ENCODE measurements at places on chromosomes 16 and 17.

DNA sequence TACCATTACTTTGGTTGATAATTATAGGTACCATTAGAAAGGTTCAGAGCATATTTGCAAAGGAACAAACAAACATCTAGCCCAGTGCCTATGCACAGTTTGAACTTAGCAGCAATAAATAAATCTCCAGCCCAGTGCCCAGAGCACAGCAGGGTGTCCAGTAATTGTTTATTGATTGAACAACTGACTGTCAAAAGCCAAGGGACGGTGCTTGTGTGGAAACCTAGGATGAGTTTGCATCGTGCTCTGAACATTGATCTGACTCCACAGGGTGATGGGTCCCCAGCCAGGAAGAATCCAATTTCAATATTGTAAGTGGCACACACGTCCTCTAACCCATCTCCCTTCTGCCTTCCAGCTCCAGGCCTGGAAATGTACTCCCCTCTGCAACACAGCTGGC is 625.5 kb upstream of the C16orf82 start:
- DNase-seq = no peak

DNA sequence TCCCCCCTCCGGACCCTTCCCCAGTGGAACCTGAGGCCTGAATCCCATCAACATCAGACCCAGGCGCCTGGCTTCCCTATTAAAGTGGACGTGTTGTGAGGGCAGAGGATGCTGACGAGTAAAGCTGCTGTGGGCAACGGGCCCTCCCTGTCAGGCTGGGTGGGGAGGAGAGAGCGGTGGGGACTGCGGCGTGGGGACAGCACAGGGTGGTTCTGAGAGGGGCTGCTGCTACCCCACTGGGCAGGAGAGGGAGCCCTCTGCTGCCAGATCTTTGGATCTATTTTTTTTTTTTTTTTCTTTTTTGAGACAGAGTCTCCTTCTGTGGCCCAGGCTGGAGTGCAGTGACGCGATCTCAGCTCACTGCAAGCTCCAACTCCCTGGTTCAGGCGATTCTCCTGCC is 5.9 kb downstream of the CA5A start:
- DNase-seq = no peak

DNA sequence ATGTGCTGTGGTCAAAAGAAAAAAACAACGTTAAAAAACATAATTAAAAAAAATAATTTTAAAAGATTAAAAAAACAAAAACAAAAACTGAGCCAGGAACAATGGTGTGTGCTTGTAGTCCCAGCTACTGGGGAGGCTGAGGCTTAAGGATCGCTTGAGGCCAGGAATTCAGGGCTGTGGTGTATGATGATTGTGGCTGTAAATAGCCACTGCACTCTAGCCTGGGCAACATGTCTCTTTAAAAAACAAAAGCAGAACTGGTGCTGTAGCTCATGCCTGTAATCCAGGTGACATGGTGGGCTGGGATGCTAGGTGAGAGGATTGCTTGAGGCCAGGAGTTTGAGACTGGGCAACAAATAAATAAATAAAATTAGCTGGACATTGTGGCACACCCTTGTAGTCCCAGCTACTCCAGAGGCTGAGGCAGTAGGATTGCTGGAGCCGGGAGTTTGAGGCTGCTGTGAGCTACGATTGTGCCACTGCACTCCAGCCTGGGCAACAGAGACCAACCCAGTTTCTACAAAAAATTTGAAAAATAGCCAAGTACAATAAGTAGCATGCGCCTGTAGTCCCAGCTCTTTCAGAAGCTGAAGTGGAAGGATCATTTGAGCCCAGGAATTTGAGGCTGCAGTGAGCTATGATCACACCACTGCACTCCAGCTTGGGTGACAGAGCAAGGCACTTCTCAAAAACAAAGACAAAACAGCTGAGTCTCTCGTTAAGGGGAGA is 43.6 kb downstream of the NFATC3 start:
- DNase-seq = no peak

DNA sequence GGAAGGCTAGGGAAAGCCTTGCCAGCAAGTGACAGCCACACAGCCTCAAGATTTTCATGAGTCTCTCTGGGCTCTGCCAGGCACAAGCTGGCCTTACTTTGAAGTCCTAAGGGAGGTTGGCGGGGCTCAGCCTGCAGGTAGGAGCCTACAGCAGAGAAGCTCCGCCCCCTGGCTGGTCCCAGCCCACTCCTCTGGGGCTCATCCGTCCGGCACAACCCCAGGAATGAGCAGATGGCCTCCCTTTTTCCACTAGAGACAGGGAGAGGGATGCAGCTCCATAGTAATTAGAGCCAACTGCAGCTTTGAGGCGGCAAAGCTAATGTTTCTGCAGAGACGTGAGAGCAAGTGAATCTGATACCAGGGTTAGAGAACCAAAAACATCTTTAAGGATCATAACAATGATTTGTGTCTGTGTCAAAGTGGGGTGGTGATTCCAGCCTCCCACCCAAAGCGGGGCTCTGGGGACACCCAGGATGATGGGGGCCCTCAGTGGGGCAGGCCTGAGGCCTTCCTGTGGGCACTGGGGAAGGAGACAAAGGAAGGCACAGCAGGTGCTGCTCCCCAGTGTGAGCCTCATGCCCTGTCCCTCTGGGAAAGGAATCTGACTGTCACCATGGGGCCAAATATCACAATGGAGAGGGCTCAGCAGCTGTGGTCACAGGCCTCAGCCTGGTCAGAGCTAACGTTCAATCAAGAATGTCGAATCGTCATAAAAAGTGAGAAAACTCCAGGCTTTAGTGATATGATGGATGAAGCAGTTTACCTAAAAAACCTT is 61.5 kb downstream of the RBFOX3 start:
- peak; percentile 94 for DNase-seq

GRCh38 chr17:46193626-46194392 is 580 bp upstream of the KANSL1 start:
- DNase-seq = peak; percentile 97

DNA sequence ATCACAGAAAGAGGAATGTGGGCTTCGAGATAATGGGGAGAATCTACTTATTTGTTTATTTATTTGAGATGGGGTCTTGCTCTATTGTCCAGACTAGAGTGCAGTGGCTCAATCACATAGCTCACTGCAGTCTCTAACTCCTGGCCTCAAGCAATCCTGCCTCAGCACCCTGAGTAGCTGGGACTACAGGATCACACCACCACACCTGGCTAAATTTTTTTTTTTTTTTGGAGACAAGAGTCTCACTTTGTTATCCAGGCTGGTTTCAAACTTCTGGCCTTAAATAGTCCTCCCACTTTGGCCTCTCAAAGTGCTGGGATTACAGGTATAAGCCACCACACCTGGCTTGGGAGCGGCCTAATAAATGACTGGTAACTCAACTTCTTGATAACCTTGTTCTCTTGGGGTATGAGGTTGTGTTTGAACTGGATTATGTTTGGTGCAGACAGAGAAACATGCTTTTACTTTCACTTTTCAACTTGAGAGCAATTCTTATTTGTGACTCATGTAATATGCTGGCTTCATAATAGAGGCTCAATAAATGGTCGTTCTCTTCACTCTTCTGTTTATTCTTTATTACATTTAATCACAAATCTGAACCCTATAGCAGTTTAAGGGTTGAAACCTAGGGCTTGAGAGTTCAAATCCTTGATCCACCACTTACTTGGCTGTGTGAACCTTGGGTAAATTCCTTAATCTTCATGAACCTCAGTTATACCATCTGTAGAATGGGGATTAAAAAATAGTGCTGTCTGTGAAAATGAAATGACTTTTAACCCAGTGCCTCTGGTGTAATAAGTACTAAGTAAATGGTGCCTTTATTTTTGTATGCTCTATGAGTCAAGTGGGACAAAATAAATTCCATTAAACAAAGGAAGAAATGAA is 129.1 kb upstream of the HS3ST2 start:
- DNase-seq = no peak

GRCh38 chr17:82748756-82749155 is 3.1 kb upstream of the TBCD start:
- DNase-seq = no peak

DNA sequence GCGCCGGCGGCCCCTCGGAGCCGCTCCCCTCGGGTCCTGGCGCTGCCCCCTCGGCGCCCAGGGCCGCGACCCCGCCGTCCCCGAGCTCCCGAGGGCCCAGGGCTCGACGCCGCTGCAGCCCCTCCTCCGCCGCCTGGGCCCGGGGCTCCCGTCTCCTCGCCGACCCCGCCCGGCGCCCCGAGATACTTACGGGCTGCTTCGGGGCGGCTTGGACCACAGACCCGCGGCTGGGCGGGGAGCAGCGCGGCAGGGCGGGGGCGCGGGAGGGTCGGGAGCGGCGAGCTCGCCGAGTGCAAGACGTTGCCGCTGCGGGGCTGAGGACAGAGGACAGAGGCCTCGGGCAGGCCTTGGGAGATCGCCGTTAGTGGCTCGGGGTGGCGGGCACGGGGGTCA is 290 bp downstream of the TOB1 start:
- no peak for DNase-seq

DNA sequence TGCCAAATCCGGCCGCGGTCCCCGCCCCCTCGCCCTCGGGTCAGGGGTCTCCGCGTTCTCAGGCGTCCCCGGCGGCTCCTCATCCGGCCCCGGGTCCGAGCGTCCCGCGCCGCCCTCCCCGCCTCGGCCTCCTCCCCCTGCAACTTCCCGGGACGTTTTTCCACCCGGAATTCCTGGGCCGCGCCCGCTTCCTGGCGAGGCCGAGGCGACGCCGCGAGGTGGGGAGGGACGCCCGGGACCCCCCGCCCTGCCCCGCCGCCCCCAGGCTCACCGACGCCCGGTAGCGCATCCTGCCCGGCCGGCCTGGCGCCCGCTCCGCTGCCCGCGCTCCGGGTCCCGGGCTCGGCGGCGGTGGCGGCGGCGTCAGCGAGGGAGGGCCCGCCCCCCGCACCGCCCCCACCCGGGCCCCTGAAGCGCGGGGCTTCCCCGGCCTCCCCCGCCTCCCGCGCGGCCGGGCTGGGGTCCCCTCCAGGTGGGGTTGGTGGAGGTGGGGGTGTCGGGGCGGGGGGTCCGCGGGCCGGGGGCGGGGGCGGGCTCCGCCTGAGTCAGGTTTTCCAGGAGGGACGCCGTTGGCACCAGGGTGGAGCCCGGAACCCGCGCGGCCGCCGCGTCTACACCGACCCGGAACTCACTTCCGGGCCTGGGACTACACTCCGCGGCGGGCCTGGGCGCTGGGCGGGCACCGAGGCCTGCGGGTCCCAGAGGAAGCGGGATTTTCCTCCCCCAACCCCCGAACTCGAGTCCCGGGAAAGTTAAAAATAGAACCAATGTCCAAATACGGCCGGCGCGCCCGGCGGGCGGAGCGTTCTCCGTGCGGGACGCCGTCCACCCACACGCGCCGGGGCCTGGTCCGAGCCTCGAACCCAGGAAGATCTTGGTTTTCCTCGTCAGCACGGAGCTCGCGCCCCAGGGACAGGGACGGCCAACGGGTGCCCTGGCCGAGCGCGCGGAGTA is 6.8 kb downstream of the MYO1C start:
- DNase-seq = peak; percentile 53
